ENCODE measurements at places on chromosomes 4 and X.

DNA sequence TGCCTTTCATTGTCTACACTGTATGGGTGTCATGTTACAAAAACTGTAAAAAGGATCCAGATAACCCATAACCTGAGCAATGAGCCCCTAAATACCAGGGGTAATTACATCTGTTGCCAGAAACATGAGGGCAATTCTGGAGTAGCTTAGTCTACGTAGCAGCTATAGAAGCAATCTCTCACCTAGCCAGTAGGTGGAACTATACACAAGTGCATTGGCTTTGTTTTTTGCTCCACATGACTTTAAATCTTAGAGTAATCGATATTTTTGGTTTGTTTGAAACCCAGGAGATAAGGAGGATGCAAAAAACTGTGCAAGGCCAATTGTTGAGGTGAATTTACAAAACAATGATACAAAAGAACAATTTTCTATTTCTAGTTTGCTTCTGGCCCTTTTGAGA, 57.5 kb downstream of the GPR82 start:
- H3K27me3 ChIP-seq = no peaks in the 10 kb centered on the region
- H3K4me1 ChIP-seq = peaks cover 19% of the 10 kb centered on the region
- H3K4me3 ChIP-seq = no peak overlapping the region
- no peak for DNase-seq

GRCh38 chr4:19592391-19592790, 659.3 kb upstream of the SLIT2 start:
- H3K4me1 ChIP-seq = no peaks in the 10 kb centered on the region
- H3K4me3 ChIP-seq = no peak overlapping the region
- H3K27ac ChIP-seq = no peak overlapping the region

- H3K4me3 ChIP-seq = no peak overlapping the region
- H3K27me3 ChIP-seq = peaks cover 30% of the 10 kb centered on the region
- no peaks in the 10 kb centered on the region for H3K36me3 ChIP-seq
- H3K4me1 ChIP-seq = peaks cover 12% of the 10 kb centered on the region
Measured at GRCh38 chr4:17773135-17773698, 8.2 kb downstream of the FAM184B start.

- H3K4me3 ChIP-seq = no peak overlapping the region
- no peak for DNase-seq
- H3K36me3 ChIP-seq = peaks cover 17% of the 10 kb centered on the region
- peaks cover 41% of the 10 kb centered on the region for H3K4me1 ChIP-seq
- no peaks in the 10 kb centered on the region for H3K27me3 ChIP-seq
Measured at GRCh38 chrX:45775468-45775867, 574.8 kb upstream of the DIPK2B start.

- no peak overlapping the region for H3K27ac ChIP-seq
- H3K4me1 ChIP-seq = peaks cover 13% of the 10 kb centered on the region
- H3K36me3 ChIP-seq = no peaks in the 10 kb centered on the region
Measured at GRCh38 chr4:127174616-127175015, 458.1 kb upstream of the INTU start.

DNA sequence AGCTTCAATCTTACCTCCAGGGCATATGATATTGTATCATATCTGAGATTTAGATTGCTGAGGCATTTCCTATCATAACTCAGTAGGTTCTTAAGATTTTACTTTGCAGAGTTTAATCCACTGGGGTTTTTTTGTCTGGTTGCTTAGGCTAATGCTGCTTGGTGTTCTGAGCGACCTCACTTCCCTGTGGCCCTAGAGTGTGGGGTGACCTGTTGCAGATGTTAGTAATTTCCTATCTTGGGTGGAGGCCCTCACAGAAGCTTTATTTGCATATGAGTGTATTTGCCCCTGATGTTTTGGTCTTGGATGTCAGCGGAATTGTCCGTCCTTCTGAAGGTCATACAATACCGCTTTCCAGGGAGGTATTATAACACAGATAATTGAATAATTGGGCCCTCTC, 137.1 kb downstream of the NDST3 start:
- no peaks in the 10 kb centered on the region for H3K4me1 ChIP-seq
- no peaks in the 10 kb centered on the region for H3K27me3 ChIP-seq
- peak overlapping the region; percentile 81 for H3K27ac ChIP-seq
- DNase-seq = no peak

DNA sequence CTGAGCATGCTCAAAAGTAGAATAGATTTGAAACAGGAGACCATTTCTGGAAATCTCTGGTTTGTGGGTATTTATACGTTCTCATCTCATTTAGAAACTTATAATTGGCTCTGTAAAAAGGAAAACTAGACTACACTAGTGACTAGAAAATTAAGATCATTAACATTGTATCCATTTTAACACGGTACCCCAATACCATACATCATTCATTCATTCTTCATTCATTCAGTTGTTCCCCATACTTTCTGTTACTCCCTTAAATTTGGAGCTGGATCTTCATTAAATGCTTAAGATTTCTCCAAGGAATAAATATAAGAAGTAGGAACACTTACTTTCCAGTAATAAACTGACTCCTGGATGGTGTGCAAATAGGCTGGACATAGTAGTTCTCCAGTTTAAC, 1.3 kb downstream of the ARSJ start:
- H3K27me3 ChIP-seq = peaks cover 39% of the 10 kb centered on the region
- H3K27ac ChIP-seq = no peak overlapping the region
- DNase-seq = no peak
- H3K36me3 ChIP-seq = no peaks in the 10 kb centered on the region
- peak overlapping the region; percentile 93 for H3K4me3 ChIP-seq

DNA sequence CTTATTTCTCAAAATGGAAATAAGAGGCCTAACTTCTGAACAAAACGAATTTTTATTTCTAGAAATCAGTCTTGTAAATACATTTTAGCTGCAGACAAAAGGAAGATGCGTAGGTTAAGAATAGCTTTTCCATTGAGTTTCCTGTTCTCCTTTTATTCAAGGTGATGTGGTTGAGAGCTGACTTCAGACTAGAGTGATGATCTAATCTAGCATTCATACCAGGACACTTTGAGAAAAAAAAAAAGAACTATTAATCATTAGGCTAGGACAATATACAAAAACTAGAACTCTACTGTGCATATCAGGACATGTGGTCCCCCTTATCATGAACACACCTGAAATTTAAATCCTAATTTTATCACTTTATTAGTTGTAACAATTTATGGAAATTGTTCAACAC, 884.5 kb upstream of the EPHA5 start:
- no peaks in the 10 kb centered on the region for H3K36me3 ChIP-seq
- H3K27me3 ChIP-seq = no peaks in the 10 kb centered on the region
- DNase-seq = no peak

GRCh38 chr4:96955691-96956090, 1115.8 kb downstream of the PDHA2 start:
- H3K27me3 ChIP-seq = no peaks in the 10 kb centered on the region
- H3K4me3 ChIP-seq = no peak overlapping the region
- H3K36me3 ChIP-seq = no peaks in the 10 kb centered on the region

GRCh38 chrX:84475101-84475500, 27.2 kb downstream of the HDX start:
- H3K4me1 ChIP-seq = no peaks in the 10 kb centered on the region
- H3K36me3 ChIP-seq = no peaks in the 10 kb centered on the region
- H3K27ac ChIP-seq = no peak overlapping the region
- no peaks in the 10 kb centered on the region for H3K27me3 ChIP-seq
- no peak overlapping the region for H3K4me3 ChIP-seq

GRCh38 chr4:11293866-11294265, 134.8 kb downstream of the HS3ST1 start:
- DNase-seq = no peak
- no peaks in the 10 kb centered on the region for H3K36me3 ChIP-seq
- H3K27ac ChIP-seq = no peak overlapping the region
- no peak overlapping the region for H3K4me3 ChIP-seq

- H3K27me3 ChIP-seq = no peaks in the 10 kb centered on the region
- H3K4me1 ChIP-seq = no peaks in the 10 kb centered on the region
- no peak for DNase-seq
Measured at GRCh38 chrX:82734140-82734539, 774.0 kb upstream of the POU3F4 start.

DNA sequence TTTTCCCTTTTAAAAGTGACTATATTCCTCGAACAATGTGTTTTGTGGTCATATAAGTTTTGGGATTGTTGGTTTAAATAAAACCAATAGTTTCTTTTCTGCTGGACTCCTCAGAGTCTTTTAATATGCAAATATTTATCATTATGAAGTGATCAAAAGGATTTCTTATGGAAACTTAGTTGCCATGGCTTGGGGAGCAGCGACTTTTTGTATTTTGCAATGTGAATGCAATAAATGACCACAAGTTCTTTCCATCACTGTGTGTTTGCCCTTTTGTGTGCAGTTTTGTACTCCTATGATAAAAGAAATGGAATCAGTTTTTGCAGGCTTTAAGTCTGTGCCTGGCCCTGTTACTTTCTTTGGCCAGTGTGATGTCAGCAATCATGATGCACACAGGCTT, 68.5 kb upstream of the NUDT6 start:
- no peaks in the 10 kb centered on the region for H3K27me3 ChIP-seq
